ENCODE measurements at places on chromosomes 2 and 18. TPM values are rescaled to one million over a fixed set of nuclear protein-coding genes. Genes with fewer than 3 reads are reported as not detected.

GRCh38 chr2:78439122-78439521 lies 586.4 kb upstream of the REG3G start:
- no peak overlapping the region for H3K4me3 ChIP-seq
- DNase-seq: no peak
- H3K27ac ChIP-seq: no peak overlapping the region
- no peaks in the 10 kb centered on the region for H3K27me3 ChIP-seq
- no peaks in the 10 kb centered on the region for H3K4me1 ChIP-seq

DNA sequence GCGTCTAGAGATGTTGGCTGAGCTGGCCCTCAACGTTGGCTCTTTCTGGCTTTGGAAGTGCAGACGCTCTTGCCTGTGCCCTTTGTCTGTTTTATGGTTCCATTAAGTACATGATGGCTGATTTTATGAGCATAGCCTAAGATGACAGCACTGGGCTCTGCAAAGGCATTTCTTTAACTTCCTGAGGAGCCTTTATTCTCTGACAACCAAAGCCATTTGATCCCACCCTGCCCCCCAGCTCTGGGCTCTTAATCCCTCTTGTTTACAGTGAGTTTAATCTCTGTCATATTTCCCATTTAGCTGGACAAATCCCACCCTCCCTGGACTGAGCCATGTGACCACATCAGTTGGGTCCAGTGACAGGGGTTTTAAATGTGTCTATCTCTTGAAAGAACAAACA lies 195.9 kb downstream of the ACKR3 start:
- H3K4me3 ChIP-seq: no peak overlapping the region
- H3K36me3 ChIP-seq: no peaks in the 10 kb centered on the region
- no peaks in the 10 kb centered on the region for H3K4me1 ChIP-seq
- no peak overlapping the region for H3K27ac ChIP-seq
- DNase-seq: no peak

- no peak overlapping the region for H3K27ac ChIP-seq
- H3K4me3 ChIP-seq: no peak overlapping the region
- no peak for DNase-seq
These were observed 120.0 kb upstream of the TTN start for GRCh38 chr2:178927173-178927572.

- no peaks in the 10 kb centered on the region for H3K4me1 ChIP-seq
- H3K36me3 ChIP-seq: no peaks in the 10 kb centered on the region
- H3K4me3 ChIP-seq: no peak overlapping the region
- no peaks in the 10 kb centered on the region for H3K27me3 ChIP-seq
These were observed 909.5 kb upstream of the SOX11 start for GRCh38 chr2:4782647-4783046.

- peak overlapping the region; percentile 95 for H3K27ac ChIP-seq
- peak; percentile 79 for DNase-seq
- peaks cover 74% of the 10 kb centered on the region for H3K4me1 ChIP-seq
- H3K36me3 ChIP-seq: peaks cover 17% of the 10 kb centered on the region
- peak overlapping the region; percentile 70 for H3K4me3 ChIP-seq
These were observed 31.3 kb downstream of the DGKD start for GRCh38 chr2:233385489-233386044.

GRCh38 chr2:98839292-98839691 lies 96.7 kb downstream of the CRACDL start:
- no peak for DNase-seq
- peaks cover 1% of the 10 kb centered on the region for H3K36me3 ChIP-seq
- H3K4me1 ChIP-seq: peaks cover 21% of the 10 kb centered on the region

GRCh38 chr2:17057109-17058017 lies 391.7 kb upstream of the CYRIA start:
- H3K27me3 ChIP-seq: no peaks in the 10 kb centered on the region
- no peaks in the 10 kb centered on the region for H3K36me3 ChIP-seq
- H3K27ac ChIP-seq: no peak overlapping the region
- no peak for DNase-seq
- H3K4me1 ChIP-seq: no peaks in the 10 kb centered on the region

DNA sequence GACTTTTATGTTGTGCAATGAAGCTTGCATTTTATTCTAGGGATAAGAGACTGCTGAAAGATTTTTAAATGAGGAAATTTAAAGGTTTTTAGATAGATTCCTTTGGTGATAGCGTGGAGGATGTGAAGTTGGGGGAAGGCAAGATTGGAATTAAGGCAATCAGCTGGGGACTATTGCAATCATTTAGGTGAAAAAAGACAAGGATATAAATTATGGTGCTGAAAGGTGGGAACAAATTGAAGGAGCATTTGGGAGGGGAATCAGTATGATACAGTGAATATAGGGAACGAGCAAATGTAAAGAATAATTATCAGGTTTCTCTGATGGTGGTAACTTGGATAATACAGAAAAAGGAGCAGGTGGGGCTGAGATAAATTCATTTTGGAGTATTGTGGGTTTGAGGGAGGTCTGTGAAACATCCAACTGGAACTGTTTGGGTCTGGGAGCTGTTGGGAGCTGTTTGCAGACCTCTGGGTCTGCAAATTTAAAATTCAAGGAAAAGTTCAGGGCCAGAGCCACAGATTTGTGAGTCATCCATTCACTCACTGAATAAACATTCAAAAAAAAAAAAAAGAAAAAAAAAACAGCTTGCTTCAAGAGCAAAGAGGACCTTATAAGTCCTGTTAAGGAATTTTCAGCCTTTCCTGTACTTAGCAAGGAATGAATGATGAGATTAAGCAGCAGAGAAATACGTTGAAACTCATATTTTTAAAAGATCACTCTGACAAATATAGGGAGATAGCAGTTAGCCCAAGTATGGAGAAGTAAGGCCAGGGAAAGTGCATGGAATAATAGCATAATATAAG lies 257.5 kb upstream of the FN1 start:
- peaks cover 4% of the 10 kb centered on the region for H3K27me3 ChIP-seq
- no peak overlapping the region for H3K27ac ChIP-seq

The CCDC148 gene
- not detected for total RNA-seq

The MEP1B gene
- total RNA-seq: 0.20 TPM

The INPP1 gene
- total RNA-seq: 18.9 TPM

The NXPH2 gene
- total RNA-seq: not detected

The CNTNAP5 gene
- total RNA-seq: not detected

The LANCL1 gene
- 34.7 TPM for total RNA-seq

The GREB1 gene
- total RNA-seq: 1.4 TPM

The IL36B gene
- not detected for total RNA-seq

Measured in activated CD8-positive, alpha-beta memory T cell treated with anti-CD3 and anti-CD28 coated beads, Interleukin-2, amount 10 ng/mL, durations not matched to agents 7 days and 5 days (primary cell).